AG20443 (cell line): ENCODE measurements at places on chromosomes 1 and 21.

DNA sequence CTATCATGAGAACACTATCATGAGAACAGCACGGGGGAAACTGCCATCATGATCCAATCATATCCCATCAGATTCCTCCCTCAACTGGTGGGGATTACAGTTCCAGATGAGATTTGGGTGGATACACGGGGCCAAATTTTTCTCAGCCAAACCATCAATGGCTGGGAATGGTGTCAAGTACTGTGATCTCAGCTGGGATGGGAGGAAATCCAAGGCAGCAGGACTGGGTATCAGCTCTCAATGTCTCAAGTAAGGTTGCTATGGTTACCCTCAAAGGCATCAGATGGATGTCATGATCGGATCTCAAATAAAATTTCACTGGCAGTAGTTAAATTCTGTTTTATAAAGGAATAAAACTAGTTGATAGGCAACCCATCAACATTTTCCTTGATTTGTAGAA lies 399.0 kb downstream of the KCNT2 start:
- peak; percentile 6 for DNase-seq

DNA sequence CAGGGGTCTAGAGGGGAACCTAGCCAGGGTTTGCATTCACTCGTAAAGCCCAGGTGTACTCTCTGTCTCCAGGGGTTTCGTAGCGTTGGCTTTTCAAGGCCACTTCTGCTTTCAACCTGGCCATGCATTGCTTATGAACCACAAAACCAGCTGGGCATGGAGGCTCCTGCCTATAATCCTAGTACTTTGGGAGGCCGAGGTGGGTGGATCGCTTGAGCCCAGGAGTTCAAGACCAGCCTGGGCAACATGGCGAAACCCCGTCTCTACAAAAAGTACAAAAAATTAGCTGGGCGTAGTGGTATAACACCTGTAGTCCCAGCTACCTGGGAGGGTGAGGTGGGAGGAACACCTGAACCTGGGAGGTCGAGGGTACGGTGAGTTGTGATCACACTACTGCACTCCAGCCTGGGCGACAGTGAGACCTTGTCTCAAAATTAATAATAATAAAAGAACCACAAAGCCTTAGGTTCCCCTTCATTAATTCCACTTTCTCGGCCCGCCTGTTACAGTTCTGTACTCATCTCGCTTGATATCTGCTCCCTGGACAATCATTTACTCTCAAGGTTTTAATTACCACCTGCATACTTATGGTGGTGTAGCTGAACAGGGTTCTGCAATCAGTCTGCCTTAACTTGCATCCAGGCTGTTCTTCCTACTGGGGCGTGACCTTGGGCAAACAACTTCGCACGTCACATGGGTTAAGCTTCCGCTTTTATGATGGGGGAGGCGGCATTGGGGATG lies 6.1 kb downstream of the SLC16A4 start:
- DNase-seq, result no peak

GRCh38 chr21:30447056-30447455 lies 7.0 kb downstream of the KRTAP15-1 start:
- no peak for DNase-seq

GRCh38 chr1:194829492-194829891 lies 1643.1 kb upstream of the B3GALT2 start:
- no peak for DNase-seq

DNA sequence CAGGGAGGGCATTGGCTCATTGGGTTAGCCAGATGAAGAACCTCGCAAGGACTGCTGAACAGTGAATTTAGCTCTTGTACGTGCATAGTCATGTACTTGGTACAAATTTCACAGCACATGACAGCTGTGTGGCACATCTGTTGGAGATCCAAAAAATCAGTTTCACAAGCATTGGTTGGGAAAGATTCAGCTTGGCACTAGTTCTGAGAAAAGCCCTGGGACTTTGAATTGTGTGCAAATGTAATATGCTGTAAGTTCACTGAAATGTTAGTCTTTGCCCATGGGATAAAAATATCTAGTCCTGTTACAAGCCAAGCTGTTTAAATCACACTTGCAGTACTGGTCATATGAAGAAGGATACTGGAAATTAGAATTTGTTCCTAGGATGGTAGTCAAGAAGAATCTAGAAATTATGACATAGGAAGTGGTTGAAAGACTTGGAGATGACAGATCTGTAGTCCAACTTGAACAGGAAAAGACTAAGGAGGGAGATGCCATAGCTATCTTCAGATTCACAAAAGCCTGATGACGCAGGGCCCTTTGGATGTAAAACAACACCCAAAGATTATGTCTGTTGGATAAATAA lies 19.2 kb downstream of the LAMC2 start:
- peak; percentile 58 for DNase-seq

GRCh38 chr1:89610457-89611011 lies 22.4 kb upstream of the LRRC8C start:
- no peak for DNase-seq

GRCh38 chr1:117671781-117672501 lies 66.1 kb downstream of the TENT5C start:
- peak; percentile 55 for DNase-seq
